T follicular helper cell (primary cell): ENCODE measurements at places on chromosomes 1 and 21.

DNA sequence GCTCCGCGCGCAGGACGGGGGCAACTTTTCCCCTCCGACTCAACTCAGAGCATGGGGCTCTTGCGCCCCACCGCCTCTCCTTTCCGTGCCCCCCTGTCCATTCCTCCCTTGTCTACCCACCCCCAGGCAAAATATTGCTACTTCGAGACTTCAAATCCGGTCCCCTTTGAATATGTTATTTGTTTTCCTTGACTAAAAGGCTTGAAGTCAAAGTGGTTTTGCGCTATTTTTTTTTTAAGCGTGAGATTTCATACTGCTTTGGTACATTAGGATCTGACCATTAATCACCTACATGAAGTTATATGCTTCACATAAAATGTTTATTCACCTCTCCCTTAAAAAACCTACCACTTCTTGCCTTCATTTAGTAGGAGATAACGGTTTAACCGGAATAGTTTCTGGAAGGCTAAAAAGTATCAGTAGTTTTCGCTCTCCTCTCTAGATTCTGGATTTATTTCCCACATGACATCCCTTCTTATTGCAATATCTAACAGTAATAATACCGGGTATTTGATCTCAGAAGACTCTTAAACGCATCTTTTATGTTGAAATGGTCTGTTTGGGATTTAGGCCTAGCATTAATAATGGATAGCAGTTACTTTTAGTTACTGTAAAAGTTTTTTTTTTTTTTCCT lies 1.6 kb downstream of the NFIA start:
- no peak for DNase-seq

GRCh38 chr1:202029171-202029665 lies 18.8 kb downstream of the ELF3 start:
- DNase-seq: no peak

DNA sequence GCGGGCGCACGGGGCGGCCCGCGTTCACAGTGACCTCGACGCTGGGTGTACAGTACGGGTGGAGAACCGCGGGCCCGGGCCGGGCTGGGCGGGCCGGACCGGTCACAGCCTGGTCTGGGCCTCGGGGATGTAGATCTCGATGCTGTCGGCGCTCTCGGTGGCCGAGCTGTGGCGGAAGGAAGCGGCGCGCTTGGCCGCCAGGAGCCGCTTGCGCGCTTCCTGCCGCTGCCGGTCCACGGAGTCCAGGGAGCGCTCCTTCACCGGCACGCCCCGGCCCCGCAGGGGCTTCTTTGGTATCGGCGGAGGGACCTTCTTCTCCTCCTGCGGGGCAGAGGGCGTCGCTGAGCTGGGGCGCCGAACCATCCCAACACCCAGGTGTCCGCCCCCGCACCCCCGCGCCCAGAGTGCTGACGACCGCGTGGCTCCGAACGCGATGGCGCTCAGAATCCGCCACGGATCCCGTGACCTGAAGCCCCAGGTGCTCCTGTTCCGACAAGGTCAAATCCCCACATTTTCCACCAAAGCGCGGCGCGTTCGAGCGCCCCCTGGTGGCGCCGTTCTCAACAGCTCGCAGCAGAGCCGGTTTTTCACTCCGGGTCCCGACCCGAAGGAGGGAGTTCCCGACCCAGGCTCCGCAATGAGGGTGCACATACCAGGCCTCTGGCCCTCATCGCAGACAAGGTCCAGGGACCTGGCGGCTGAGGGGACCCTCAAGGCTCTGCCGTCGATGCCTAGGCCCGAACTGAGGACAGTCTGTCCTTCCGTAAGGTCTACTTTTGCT lies 6.6 kb upstream of the SMIM12 start:
- peak; percentile 86 for DNase-seq

DNA sequence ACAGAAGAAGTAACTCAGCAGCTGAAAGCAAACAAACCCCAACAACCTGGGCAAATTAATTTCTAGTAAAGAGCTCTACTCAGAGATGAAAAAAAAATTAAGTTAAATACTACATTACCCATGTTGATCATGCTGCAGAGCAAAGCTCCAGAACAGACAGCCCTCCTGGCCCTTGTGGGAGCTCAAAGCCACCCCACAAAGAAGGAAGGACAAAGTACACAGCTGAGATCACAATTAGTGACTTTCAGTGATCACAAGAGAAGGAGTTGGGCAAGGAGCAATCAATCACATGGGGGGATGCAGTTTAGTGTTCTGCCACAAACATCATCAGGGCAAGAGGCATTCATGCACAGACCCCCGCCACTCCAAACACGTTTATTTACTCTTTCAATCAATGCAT lies 114.2 kb downstream of the DAB1 start:
- no peak for DNase-seq

DNA sequence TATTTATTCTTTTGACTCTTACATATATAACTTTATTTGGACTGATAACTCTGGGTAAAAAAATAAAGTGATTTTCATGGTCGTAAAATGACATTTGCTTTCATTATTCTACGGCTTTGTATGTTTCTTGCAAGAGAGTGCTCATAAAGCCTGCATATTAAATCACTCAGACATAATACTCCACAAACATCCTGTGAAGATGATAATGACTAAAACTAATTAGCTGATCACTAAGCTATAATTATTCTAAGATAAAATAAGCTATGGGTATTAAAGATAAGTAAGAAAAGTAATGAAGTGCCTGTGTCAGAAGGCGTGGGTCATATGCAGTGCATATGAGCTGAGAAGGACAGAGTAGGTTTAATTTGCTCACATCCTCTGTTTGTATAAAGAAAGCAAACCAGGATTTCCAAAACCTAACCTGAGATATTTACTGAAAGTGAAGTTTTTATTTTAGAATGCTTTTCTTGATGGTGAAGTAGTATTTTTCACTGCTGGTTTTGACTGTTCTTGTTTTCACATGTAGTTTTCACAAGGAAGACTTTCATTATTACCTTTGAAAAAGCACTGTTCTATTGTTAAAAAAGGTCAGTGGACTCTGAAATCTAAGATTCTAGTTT lies 278.8 kb downstream of the AMY1C start:
- no peak for DNase-seq

DNA sequence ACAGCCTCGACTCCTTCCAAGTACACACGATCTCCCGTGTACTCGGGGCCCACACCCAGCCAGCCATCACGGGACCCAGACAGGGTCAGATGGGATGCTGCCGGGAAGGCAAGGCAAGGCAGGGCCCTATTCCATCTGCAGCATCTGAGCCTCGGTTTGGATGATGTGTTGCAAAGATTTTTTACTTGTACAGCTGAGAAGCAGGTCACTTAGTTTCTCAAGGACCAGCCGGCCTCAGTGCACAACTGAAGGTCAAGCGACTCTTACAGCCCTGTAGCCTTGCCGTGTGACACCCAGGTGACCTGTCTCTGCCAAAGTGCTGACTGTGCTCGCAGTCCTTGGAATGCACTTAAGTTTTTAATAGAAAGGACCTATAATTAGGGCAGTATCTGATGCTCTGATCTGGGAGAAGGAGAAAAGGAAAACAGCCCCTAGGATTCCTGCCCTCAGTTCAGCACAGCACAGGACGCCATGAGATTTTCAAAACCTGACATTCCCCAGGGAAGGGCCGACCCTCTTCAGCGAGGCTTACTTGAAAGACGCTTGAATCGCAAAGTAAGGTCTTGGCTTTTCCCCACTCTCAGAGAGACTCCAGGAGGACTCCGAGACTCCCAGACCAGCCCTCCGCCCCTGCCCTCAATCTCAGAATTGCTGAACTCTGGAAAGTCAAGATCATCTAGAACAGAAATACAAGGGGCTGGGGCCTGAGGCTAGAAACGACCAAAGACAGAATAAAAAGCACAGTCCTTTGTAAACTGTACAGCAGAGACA lies 1.3 kb downstream of the GPR157 start:
- DNase-seq: no peak

DNA sequence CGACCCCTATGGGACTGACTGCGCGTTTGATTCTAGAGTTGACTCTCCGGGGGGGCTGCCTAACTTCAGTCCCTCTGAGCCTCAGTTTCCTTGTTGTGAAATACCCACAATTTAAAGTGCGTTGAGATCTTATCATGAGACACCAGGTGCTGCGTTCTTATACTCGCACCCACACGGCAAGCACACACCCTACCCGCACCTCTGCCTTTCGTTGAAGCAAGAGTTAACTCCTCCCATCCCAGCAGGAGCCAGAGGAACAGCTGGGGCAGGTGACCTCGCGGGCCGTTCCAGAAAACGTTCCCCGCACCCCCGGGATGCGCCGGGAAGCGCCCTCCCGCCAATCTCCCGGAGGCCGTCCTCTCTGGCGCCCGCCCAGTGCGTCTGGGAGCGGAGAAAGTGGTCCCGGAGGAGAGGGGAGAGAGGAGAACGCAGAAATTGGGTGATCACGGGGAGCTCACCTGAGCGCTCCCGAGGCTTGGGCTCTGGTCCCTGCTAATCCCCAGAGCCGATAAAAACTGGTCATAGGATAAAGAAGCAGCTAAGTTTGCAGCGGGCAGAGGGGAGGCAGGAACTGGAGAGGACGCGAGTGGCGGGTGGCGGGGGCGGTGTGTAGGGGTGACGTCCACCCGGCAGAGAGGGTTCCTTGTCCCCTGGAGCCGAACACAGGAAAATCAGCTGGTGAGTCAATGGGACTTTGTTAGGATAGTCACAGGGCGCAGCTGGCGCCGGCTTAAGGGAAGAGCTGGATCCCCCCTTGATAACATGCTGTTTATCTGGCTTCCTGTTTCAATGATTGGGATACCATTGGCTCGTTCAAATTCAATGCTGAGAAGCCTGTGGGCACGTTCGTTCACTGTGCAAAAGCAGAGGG lies 869 bp downstream of the NAV1 start:
- DNase-seq: no peak

- DNase-seq: no peak
Observed at GRCh38 chr1:18922848-18923755, 20.7 kb upstream of the ALDH4A1 start.

- DNase-seq: no peak
Observed at GRCh38 chr1:43001434-43001833, 42.8 kb upstream of the SLC2A1 start.

- no peak for DNase-seq
Observed at GRCh38 chr1:25662061-25662460, 45.5 kb downstream of the MAN1C1 start.

- no peak for DNase-seq
Observed at GRCh38 chr1:224592636-224593582, 23.2 kb upstream of the CNIH3 start.

- no peak for DNase-seq
Observed at GRCh38 chr1:43381612-43382011, 8.0 kb downstream of the MED8 start.

- no peak for DNase-seq
Observed at GRCh38 chr1:3060127-3060526, 8.9 kb upstream of the PRDM16 start.

- DNase-seq: no peak
Observed at GRCh38 chr21:44517175-44517899, 22.7 kb downstream of the KRTAP10-1 start.

- DNase-seq: no peak
Observed at GRCh38 chr21:30391492-30392025, 4.3 kb upstream of the KRTAP13-1 start.

DNA sequence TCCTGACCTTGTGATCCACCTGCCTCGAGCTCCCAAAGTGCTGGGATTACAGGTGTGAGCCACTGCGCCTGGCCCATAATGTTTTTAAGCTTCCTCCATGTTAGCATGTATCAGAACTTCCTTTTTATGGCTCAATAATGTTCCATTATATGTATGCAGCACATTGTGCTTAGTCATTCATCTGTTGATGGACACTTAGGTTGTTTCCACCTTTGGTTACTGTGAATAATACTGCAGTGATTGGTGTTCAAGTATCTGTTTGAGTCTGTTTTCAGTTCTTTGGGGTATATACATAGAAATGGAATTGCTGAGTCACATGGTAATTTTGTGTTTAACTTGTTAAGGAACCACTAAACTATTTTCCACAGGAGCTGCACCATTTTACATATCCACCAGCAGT lies 17.7 kb downstream of the CMPK1 start:
- DNase-seq: no peak

DNA sequence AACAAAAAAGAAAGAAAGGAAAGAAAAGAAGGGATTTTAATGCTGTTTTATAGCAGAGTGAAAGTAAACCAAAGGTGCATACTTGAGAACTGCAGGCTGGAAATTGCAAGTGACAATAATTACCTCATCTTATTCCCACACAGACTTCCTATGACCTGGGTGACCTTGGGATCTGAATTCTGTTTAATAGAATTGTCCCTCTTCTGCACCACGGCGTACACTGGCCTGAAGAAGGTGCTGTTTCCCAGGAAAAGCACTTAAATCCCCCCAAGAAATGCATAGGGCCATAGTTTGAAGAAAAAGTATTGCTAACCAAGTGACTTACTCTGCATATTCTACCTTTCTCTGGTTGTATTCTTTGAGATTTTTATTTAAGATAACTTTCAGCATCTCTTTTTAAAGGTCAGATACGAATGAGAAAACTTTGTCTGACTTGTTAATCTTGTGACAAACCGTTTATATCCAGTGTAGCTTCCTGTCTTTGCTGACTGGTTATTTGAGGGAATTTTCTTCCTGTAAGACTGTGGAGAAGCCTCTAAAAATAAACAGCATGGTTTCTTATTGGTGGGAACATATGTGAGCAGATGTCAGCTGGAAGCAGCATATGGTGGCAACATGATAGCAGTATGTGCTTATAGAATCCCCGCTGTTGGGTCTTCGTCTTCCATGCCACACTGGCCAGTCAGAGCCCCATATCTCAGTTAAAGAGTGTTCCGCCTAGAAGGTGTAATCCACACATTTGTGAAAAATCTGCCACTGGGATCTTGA lies 16.3 kb downstream of the TGFB2 start:
- no peak for DNase-seq

GRCh38 chr21:46596201-46596600 lies 8.7 kb downstream of the S100B start:
- DNase-seq: no peak

DNA sequence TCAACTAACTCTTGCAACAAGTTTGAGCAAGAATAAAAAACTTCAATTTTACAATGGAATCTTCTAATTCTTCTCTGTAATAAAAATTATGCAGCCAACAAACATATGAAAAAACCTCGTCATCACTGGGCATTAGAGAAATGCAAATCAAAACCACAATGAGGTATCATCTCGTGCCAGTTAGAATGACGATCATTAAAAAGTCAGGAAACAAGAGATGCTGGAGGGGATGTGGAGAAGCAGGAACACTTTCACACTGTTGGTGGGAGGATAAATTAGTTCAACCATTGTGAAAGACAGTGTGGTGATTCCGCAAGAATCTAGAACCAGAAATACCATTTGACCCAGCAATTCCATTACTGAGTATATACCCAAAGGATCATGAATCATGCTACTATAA lies 327.5 kb upstream of the LYPLAL1 start:
- DNase-seq: no peak

DNA sequence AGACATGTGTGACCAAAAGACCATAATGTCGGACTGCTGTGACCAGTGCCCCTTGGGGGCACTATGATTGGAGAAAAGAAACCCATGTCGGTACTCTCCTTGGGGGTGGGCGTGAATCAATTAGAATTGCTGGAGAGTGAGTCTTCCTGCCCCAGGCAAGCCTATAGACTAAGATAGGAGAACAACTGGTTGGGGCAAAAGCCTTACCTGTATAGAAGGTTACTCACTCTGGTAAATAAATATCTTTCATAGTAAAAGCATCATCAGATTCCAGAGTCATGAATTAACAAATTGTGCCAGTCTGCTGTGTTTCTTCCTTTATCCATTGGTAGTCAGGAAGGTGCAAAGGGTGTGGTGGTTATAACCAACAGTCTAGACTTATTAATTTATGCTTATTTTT lies 2.9 kb upstream of the PTGFRN start:
- DNase-seq: no peak
